Activated CD8-positive, alpha-beta memory T cell treated with anti-CD3 and anti-CD28 coated beads, Interleukin-2, amount 10 ng/mL, durations not matched to agents 7 days and 5 days (primary cell): ENCODE measurements at places on chromosomes 7 and 10. TPM values are rescaled to one million over a fixed set of nuclear protein-coding genes. Genes with fewer than 3 reads are reported as not detected.
A peak's percentile ranks its signal among the peaks of the same experiment; 100 is the strongest.

GRCh38 chr10:132876993-132877431, 65.4 kb downstream of the CFAP46 start:
- peak; percentile 28 for DNase-seq

RAB19 gene
- 5.0 TPM for total RNA-seq

AS3MT gene
- total RNA-seq, result not detected

OR9A2 gene
- not detected for total RNA-seq

STEAP1 gene
- not detected for total RNA-seq

DNA sequence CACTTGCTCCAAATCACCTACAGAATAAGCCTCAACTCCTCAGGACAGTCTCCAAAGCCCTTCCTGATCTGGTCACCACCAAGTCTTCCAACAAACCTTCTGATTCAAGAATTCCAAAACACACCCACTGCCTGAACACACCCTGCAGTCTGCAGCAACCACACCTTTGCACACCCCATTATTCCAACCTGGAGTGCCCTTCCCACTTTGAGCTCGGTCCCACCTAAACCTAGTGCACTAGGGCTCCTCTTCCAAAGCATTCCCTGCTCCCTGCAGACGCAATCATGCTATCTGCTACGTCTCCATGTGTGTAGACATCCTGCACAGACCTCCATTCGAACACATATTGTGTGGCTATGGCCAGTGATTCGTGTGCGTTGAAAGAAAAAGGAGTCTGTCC, 289.3 kb downstream of the GRID1 start:
- peak; percentile 11 for DNase-seq

GRCh38 chr10:57959318-57960006, 308.2 kb downstream of the IPMK start:
- no peak for DNase-seq

- no peak for DNase-seq
Observed at GRCh38 chr7:120941064-120941463, 9.5 kb upstream of the ING3 start.

ZNF273 gene
- 13.6 TPM for total RNA-seq

DNA sequence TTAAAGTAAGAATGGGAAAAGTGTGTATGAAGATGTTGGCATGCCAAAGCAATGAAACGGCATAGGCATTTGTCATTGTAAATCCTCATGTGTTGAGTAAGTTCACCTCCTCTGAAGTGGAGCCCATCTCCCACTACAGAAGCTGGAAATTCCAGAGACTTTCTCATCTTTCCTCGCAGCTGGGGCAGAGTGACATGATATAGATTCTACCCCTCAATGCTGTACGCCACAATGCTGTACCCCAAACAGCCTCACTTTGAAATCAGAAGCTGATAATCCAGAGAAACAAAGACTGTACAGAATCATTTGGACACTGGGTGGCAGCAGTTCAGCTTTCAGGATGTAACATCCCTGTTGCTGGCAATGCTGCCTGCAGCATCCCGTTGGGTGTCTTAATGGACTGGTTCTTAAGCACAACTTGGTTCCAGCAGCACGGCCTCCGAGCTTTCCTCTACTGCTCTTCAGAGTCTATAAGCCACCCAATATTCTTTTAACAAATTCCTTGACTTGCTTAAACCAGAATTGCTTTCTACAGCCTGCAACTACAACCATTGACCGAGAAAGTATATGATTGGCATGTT, 18.8 kb downstream of the ZC3HAV1L start:
- peak; percentile 77 for DNase-seq

GRCh38 chr7:125695626-125696025, 766.0 kb upstream of the POT1 start:
- no peak for DNase-seq

- DNase-seq, result no peak
Observed at GRCh38 chr7:30473903-30474302, 4.7 kb downstream of the NOD1 start.

DNA sequence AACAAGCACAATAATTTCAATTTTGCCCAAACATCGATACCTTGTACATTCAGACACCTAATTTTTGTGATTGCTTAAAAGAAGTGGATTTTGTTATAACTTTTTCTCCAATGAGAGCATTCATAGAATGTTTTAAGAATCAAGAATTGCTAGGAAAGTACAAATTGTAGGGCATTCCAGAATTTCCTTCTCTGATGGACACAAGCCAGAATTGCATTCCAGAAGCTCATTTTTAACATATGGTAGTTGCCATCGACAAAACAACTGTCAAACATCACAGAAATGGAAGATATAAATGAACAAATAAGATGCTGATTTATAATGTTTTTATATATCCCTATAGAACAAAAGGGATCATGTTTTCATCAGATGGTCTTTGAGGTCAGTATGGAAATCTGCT, 258.4 kb upstream of the NPVF start:
- no peak for DNase-seq

DNA sequence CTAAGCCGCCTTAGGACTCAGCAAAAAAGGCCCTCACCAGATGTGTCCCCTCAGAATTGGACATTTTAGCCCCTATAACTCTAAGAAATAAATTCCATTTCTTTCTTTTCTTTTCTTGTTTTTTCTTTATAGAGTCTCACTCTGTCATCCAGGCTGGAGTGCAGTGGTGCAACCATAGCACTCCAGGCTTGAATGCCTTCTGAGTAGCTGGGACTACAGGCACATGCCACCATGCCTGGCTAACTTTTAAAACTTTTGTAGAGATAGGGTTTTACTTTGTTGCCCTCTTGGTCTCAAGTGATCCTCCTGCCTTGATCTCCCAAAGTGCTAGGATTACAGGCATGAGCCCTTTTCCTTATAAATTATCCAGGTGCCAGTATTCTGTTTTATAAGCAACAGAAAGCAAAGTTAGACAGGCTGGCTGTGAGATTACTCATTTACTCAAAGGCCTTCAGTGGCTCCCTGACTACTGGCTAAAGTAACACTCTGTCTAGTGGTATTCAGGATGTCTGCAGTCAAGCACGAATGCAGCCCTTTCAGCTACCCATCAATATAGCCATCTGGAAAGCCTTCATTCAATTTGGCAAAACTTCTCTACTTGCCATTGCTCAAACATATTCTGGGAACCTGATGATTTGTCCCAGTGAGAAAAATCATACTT, 128.6 kb downstream of the ICA1 start:
- DNase-seq, result no peak

SPDYE2B gene
- total RNA-seq, result not detected

- DNase-seq, result no peak
Observed at GRCh38 chr7:66207540-66207939, 2.4 kb downstream of the TPST1 start.

DNA sequence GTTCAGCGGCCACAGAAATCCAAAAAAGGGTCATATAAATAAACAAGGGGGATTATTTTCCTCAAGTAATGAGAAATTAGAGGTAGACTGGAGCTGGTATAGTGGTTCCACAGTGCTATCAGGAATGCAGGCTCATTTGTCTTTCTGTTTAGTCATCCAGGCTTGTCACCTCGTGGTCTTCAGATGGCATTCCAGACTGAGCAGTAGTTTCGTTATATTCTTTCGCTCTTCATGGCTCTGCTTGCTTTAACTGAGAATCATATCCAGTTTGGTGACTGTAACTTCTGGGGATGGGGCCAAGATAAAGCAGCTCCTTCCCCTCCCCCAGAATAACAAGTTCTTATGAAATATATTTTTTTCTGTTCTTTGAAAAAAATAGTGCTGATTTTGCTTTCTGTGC, 9.5 kb downstream of the ANKIB1 start:
- DNase-seq, result no peak

DNA sequence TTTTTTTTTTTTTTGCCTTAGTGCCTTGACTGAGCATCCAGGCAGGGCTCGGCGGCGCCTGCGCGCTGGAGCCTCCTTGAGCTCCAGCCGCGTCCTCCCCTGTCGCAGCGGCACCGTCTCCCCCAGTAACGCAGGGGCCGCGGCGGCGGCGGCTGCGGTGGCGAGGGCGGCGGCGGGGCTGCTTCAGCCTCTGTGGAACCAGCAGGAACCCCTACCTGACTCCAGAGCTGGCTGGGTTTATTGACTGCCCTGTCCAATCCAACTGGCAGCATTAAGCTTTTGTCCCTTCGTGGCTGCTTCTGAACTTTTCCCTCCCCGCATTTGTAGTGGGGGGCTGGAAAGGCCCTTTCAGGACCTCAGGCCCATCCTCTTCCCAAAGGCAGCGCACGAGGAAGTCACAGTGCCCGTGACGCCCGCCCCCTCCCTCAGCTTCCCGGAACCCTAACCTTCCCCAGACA, at the start of gene GPR85:
Gene GPR85, minus strand, starts transcription at position 397 of the 458 bp plus-strand sequence. CDS start 2,106 bp downstream, outside the sequence.
- DNase-seq, result peak; percentile 52

SFTPD gene
- total RNA-seq, result not detected

GRCh38 chr10:1488970-1489548, 248.3 kb downstream of the ADARB2 start:
- DNase-seq, result no peak
